ENCODE measurements at places on chromosomes 7 and 10.
A peak's percentile ranks its signal among the peaks of the same experiment; 100 is the strongest.

DNA sequence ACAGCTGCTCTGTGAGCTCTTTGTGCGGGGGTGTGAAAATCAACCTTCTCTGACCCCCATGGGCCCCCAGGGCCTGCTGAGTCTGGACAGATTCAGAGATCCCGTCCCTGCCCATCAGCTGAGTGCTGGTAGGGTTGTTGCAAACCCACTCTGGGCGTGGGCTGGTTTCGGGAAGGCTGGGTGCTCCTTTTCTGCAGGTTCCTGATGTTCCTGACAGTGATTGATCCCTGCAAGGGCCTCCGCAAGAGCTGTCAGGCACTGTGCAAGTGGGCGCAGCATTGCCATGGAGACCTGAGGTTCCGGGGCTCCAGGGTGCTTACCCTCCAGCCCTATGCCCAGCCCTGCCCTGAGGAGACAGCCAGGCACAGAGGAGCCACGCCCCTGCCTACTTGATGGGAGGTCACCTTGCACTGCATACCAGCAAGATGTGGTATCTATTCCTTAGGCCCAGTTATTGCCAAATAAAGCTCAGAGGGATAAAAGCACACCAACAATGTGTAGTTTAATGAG is 44.3 kb upstream of the INPP5A start:
- DNase-seq, result no peak

DNA sequence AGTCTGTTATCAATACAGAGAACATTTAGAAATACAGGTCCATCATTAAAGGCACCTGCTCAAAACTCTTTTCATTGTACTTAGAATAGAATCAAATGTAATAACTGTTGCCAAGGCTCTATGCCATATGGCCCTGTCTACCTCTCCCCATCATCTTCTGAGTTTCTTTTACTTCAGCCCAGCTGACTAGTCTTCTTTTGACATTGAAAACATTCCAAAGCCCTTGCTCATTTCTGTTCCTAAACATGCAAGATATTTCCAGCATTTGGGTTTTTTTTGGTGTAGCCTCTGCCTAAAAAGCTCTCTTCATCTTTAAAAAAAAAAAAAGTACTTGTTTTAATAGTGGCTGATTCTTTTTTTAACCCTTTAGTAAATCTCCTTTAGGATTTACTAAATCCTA is 165.5 kb upstream of the SMIM30 start:
- DNase-seq, result no peak

DNA sequence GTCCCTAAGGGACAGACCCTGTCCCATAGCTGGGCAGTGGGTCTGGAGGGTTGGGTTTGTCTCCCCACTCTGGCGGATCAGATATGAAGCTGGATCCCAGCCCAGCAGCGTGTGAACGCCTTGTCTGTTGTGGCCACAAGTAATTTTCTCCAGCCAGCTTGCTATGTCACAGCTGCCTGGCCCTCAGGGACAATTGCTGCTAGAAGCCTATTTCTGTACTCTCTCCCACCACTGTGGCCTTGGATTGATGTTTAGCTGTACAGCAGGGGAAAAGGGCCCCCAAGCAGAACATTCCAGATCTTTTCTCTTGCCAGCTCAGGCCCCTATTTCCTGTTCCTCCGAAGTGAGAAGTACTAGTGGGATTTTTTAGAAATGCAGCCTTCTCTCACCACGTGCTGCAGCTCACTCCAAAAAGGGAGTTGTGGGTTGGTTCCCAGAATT is 53.5 kb upstream of the WAC start:
- peak; percentile 40 for DNase-seq

GRCh38 chr10:92690211-92690914 is 608 bp downstream of the HHEX start:
- peak; percentile 92 for DNase-seq

- DNase-seq, result no peak
Observed at GRCh38 chr10:60894786-60895185, 49.2 kb downstream of the RHOBTB1 start.

DNA sequence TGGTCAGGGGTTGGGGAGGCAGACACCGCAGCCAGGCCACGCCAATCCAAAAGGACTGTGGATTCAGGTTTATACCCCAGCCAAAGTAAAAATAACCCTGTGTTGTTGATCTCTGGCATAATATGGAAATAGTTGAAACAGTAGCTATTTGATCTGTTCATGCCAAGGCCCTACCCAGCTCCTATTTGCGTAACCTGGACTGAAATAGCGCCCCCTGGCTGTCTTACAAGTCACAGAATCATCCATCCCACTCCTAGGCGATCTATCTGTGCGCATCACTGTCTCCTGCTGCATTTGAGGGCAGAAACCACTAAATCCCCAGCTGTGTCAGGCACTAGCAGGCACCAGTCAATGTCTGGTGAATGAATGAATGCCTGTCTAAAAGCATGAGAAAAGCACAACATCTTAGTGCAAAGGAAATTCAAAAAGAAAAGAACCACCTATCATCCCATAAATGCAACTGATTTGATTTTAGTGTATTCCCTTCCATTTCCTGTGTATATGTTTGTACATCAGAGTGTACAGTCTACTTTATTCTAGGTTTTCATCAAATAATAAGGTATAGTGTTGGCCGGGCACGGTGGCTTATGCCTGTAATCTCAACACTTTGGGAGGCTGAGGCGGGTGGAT is 160.0 kb downstream of the SLIT1 start:
- peak; percentile 86 for DNase-seq

DNA sequence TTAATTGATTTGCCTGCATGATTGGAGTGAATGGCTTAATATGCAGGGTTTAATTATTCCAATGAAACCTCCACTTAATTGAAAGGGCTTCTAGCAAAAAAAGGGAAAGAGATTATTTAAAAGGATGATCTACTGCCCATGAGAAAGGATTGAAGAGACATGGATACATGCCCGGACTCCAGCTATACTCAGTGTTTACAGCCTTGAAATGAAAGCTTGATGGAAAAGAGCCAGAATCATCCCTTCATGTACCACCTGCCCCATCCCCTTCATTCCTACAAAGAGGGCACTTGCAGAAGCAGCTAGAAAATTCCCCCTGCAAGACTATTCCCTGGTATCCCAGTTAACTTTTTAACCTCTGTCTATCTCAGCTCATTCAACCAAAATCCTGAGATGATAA is 78.4 kb downstream of the CARD11 start:
- DNase-seq, result no peak

DNA sequence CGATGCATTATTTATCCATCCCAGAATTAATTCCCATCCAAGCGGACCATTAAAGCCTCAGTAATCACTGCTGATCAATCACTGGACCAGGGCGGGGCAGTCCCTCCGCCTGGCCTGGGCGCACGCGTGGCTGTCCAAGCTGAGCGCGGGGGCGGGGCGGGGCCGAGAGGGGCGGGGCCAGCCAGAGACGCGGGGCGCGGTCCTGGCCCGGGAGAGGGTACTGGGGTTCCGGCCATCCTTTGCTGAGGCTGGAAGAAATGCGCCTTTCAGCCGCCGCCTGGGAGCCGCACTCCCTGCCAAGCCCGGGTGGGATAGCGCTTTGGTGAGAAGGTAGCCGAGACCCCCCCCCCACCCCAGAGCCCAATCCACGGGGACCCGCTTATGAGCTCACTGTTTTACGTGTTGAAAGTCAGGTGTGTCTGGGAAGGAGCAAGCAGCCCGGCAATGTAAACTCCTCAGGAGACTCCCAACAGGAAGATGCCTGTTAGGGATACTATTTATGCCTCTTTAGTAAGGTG is at the start of gene ARHGAP22:
Gene ARHGAP22 (minus strand): TSS at position 83 of the 518 bp plus-strand sequence. CDS start 277 bp downstream, outside the sequence.
- no peak for DNase-seq

- DNase-seq, result no peak
Observed at GRCh38 chr10:54125098-54125747, 675.8 kb downstream of the PCDH15 start.

DNA sequence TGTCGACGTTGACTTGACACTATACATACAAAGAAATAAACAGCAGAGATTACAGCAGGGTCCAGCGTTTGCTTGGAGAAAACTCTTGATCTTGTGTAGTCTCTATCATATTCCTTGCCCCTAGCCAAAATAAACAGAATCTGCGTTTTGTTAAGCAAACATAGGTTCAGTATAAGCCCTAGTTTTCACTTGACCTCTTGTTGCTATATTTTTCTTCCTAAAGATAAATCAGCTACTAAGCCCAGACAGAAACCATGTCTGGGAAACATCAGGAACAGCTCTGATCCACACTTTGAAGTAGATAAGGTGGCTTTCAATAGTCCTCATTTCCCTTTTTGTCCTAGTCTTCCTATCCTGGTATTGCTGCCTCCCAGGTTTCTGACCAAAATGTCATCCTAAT is 328.2 kb upstream of the MAGI2 start:
- no peak for DNase-seq

GRCh38 chr7:1754345-1754908 is 84.3 kb downstream of the ELFN1 start:
- no peak for DNase-seq

DNA sequence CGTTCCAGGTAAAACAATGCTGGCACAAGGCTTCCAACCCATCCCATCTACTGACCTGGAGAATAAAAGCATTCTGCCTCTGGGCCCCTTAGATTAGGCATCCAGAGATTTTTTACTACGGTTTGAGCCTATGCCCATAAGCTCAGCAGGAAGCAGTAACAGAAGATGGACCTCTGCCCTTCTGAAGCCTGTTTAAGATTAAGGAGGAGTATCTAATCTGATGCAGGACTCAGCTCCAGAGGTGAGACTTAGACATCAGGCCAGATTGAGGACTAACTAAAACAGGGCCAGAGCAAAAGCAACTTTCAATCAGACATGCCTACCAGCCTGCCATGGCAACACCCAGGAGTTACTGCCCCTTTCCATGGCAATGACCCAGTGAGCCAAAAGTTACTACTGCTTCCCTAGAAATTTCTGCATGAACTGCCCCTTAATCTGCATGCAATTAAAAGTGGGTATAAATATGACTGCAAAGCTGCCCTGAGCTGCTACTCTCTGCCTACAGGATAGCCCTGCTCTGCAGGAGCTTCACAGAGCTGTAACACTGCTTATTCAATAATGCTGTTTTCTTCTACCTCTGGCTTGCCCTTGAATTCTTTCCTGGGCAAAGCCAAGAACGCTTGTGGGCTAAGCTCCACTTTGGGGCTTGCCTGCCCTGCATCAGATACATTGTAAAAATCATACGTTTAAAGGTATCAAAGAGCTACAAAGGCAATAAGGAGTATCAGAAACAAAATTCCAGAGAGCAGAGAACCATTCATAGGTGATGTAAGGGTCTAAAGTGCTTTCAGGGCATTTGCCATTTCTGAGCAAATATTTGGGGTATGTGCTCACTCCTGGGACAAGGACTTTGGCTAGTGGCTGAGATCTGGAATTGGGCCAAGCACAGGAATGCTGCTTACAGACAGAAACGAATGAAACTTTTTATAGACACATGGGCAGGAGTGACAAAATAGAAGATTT is 25.0 kb upstream of the CNNM1 start:
- DNase-seq, result no peak

DNA sequence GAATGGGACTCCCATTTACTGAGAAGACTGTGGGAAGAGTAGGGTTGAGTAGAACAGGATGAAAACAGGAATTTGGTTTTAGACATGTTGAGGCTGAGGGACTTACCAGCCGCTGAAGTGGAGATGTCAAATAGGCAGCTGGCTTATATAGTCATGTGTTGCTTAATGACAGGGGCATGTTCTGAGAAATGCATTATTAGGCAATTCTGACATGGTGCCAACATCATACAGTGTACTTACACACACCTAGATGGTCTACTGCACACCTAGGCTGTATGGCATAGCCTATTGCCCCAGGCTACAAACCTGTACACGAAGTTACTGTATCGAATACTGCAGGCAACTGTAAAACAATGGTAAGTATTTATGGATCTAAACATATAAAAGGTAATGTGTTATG is 17.5 kb downstream of the ARL3 start:
- no peak for DNase-seq

GRCh38 chr10:27464993-27465392 is 39.1 kb upstream of the RAB18 start:
- peak; percentile 37 for DNase-seq

DNA sequence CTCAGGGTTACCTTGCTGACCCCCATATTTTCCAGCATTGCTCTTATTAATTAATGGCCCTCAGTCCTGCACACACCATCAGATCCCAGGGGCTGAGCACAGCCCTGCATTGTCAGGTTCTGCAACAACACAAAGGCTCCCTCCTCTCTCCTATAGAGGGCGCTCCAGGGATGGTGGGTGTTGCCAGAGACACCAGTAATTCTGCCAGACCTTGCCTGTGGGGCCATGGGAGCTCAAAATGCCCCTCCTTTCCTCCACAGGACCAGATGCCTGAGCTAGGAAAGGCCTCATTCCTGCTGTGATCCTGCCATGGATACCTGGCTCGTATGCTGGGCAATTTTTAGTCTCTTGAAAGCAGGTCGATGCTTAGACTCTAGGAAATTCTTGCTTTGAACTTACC is 42.8 kb upstream of the PRSS58 start:
- DNase-seq, result peak; percentile 68

DNA sequence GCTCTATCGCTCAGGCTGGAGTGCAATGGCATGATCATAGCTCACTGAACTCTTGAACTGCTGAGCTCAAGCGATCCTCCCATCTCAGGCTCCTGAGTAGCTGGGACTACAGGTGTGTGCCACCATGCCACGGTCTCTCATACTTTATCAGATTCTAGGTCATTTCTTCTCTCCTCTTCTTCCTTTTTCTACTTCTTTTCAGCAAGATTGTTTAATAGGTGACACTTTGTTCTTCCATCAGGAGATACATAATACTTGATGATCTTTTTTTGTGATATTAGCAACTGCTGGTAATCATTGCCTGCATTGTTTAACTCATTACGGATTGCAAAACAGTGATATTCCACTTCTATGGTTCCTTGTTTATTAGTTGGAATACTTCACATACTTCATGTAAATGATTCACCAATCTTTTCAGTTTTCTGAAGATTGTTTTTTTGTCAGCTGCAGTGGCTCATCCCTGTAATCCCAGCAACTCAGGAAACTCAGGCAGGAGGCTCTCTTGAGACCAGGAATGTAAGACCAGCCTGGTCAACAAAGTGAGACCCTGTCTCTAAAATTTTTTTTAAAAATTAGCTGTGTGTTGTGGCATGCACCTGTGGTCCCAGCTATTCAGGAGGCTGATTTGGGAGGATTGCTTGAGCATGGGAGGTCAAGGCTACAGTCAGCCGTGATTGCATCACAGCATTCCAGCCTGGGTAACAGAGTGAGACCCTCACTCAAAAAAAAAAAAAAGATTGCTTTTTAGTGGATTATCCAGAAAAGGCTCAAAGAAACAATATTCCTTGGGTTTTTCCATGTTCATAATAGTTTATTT is 36.2 kb upstream of the CHST3 start:
- DNase-seq, result no peak

GRCh38 chr10:95411635-95412034 is 120.8 kb upstream of the PDLIM1 start:
- no peak for DNase-seq

GRCh38 chr7:131424219-131424822 is 96.6 kb downstream of the MKLN1 start:
- peak; percentile 47 for DNase-seq

GRCh38 chr7:135388616-135389015 is 121.3 kb downstream of the CNOT4 start:
- no peak for DNase-seq

Measured in Kasumi-1 (cell line).